ENCODE measurements at places on chromosomes 13 and 19.

DNA sequence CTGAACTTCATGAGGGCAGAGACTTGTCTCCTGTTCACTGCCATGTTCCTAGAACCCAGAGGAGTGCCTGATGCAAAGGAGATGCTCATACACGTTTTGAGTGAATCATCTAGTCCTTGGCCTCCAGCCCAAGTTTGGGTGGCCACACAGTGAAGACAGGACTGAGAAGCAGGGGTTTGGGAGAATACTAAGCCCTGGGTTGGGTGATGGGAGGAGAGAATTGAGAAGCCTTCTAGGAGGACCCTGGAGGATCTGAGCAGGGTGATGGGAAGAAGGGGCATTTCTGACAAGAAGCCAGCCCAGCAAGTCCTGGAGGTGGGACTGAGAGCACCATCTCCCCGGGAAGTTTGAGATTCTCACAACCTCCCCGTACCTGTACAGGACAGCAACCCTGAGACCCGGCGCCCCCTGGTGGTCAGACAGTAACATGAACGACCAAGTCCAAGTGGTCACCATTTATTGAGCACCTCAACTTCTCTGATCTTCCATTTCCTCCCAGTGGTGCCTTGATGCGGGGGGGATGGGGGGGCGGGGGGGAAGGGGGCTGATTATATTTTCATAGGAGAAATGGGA is 11.0 kb downstream of the CTU1 start:
- DNase-seq = peak; percentile 66

DNA sequence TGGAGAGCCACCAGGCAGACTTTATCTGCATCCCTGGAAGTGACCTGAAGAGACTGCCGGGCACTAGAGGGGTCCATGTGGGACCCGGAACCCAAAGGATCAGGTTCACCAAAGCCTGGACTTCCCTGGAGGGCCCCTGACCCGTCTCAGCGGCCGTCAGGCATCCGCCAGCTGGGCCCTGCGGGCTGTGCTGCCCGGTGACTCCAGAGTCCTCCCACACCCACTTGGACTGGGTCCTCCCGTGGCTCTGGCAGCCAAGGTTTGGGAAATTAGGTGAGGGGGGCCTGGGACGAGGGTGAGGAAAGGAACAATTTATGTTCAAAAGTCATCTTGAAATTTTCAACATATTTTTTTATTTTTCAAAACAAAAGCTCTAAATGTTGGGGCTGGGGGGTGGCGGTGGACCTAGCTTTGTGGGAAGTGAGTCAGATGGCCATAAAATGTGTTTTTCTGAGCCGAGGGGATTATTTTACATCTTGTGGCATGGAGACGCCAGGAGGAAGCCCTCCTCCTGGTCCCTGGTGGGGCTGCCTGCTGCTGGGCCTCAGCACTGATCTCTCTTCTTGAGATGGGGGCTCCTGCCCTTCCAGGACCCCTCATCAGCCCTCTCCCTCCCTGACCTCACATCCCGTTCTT is 20.2 kb downstream of the CEBPA start:
- DNase-seq = no peak

DNA sequence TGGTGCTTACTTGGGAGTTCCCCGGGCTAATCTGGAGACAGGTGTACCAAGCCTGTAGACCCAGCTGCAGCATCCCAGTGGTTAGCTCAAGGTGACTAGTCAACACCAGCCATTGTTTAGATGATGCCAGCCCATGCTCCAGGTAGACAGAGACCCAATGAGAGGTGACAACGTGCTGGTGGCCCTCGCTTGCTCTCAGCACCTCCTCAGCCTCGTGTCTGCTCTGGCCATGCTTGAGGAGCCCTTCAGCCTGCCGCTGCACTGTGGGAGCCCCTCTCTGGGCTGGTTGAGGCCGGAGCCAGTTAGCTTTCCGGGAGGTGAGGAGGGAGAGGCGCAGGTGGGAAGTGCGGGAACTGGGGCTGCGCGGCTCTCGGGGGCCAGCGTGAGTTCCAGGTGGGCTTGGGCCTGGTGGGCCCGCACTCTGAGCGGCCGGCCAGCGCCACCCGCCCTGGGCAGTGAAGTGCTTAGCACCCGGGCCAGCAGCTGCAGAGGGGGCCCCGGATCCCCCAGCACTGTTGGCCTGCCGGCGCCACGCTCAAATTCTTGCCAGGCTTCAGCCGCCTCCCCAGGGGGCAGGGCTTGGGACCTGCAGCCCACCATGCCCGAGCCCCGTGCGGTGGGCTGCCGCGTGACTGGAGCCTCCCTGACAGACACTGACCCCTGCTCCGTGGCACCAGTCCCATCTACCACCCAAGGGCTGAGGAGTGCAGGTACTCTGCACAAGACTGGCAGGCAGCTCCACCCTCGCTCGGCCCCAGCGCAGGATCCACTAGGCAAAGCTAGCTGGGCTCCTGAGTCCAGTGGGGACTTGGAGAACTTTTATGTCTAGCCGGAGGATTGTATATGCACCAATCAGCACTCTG is 85.9 kb upstream of the VSTM2B start:
- no peak for DNase-seq

DNA sequence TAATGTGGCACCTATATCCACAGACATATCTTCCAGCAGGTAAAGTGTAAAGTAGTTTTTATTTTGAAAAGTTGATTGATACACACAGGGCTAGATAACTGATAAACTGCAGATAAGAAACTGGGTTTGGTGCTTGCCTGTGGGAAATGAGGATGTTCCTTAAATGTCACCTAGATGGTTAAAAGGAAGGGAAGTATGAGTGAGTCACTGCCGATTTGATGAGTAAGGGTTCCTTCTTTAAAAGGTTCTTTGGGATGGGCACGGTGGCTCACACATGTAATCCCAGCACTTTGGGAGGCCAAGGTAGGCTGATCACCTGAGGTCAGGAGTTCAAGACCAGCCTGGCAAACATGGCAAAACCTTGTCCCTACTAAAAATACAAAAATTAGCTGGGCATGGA is 73.8 kb upstream of the FRY start:
- no peak for DNase-seq

DNA sequence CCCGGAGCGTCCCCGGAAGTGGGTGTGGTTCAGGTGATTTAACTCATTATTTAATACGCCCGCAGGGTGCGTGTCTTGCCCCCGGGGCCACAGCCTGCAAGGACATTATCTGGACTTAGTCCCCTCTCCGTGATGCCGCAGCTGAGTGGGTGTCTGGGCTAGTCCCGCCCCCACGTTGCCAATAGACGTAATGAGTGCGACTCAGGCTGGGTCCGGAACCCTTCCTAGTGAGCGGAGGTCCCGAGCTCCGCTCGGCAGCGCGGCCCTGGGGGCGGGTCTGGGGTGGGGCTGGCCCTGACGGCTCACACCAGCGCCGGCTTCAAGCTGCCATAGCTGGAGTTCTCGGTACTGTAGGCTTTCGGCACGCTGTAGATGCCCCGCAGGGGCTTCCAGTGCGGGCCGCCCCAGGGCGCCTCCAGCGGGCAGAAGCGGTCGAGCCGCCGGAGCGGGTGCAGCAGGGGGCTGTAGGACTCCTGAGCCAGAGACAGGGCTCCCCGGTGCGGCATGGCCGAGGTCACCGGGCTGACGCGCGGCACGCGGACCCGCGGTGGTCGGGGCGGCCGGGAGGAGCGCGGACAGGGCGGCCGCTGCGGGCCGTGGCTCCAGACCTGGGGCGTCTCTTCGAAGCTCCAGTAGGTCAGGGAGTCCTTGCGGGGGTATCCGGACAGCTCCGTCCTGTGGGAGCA is 918 bp upstream of the LHB start:
- no peak for DNase-seq

- DNase-seq = no peak
Observed at GRCh38 chr13:27920677-27921420, 1.0 kb downstream of the PDX1 start.

DNA sequence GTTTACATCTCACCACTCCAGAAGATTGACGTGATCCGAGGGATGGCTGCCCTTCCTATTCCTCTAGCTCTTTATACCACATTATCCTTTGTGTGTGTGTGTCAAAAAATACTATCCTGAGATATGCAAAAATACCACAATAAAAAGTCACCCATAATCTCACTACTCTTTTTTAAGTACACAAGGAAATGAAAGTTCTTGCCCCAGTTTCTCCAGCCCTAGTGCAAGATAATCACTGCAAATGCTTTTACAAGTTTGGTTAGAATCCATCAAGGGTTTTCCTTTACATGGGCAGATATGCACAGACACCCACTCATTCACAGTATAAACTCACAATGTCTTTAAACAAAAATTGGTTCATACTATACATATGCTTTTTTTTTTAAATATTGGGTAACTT is 89.3 kb downstream of the DIAPH3 start:
- no peak for DNase-seq

GRCh38 chr13:50261130-50261901 is 246.1 kb downstream of the KCNRG start:
- peak; percentile 5 for DNase-seq

DNA sequence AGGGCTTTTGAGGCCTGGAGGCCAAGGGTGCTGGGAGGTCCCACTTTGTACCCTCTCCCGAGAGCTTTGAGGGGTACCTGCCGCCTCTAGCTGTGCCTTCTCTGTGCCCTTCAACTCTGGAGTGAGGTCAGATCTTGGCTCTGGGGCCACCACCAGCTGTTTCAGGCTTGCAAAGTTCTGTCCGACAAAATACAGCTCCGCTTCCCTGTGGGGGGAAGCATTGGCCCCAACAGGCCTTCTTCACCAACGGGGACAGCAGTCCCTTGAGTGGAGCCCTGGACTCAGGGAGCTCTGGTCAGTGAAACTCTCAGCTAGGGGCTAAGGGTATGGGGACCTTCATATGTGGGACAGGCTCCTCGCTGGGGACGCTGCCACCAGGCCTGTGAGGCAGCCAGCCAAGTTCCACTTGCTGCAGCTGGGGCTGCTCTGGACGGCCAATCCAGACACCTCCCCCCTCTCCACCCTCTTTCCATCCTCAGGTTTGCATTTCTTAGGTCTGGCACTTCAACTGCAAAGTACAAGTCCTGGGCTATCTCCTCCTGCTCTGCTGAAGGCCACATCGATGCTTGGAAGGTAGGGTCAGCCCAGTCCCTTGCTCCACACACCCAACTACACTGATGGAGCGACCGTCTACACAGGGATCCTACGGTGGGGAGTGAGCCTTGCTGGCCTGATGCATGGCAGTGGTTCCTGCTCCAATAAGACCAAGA is 46.8 kb downstream of the C13orf46 start:
- no peak for DNase-seq

Data from HTR-8/SVneo (cell line).